Lung (tissue), 17 donors: ENCODE measurements at places on chromosomes 5 and 9.

GRCh38 chr5:180040287-180041214 is 31.0 kb downstream of the RNF130 start:
- DNase-seq, result no peak

- DNase-seq, result no peak
Measured at GRCh38 chr5:151249281-151249680, 3.7 kb upstream of the GM2A start.

DNA sequence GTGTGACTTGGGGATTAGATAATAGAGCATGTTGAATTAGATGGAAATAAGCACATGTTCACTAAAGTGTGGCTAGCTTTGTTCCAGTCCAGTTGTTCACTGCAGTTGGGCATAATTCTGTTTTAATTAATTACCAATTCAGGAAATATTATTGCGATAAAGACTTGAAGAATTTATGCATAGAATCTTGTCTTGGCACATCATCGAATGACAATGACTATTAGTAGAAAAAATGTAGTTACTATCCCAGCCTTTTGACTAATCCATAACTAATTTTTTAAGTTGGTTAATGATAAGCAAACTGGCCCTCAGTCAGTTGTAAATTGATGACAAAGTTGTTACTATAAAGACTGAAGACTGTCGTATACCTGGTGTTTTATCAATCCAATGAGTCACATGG is 10.5 kb downstream of the LNPEP start:
- DNase-seq, result no peak

DNA sequence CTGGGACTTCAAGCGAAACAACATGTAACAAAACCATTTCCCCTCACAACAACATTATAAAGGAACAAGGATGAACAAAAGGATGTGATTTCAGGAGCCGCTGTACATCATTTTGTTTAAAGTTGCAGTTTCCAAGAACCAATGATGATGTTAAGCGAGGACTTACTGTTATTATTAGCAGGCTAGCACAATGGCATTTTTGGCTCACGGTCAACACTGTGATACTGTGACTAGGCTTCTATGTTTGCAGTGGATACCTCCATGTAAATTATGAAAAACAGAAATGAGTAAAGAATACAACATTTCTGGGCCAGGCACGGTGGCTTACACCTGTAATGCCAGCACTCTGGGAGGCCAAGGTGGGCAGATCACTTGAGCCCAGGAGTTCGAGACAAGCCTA is 113.0 kb downstream of the AUH start:
- peak; percentile 41 for DNase-seq
